ENCODE measurements at places on chromosomes 6 and 20.

DNA sequence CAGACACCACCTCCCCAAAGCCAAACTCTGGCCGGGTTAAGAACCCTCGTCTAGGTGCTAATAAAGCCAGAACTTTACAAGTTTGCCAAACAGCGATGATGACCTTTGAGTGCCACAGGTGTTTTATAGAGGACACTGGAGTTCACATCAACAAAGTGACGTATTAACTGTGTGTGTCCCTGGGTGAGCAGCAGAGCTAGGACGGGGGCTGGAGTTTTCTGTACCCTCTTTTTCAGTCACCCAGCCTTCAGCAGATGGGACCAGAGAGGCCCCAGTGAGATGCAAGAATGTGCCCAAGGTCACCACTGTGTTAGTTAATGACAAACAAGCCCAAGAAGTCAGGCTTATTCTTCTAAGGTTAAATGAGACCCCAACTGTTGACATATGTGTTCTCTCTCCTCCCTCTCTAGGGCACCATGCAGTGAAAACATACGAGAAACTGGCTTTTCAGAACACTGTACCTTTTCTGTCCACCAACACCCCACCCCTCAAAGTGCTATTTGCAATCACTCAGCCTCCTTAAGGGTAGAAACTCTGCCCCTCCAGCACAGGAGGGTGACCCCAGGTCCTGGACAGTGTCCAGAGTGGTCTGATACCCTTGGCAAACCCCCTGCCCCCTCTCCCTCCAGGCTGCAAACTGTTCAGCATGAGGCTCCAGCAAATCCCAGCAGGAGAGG is 5.2 kb downstream of the SDC4 start:
- DNase-seq, result no peak

- DNase-seq, result no peak
Observed at GRCh38 chr20:18611492-18611891, 23.6 kb downstream of the DTD1 start.

DNA sequence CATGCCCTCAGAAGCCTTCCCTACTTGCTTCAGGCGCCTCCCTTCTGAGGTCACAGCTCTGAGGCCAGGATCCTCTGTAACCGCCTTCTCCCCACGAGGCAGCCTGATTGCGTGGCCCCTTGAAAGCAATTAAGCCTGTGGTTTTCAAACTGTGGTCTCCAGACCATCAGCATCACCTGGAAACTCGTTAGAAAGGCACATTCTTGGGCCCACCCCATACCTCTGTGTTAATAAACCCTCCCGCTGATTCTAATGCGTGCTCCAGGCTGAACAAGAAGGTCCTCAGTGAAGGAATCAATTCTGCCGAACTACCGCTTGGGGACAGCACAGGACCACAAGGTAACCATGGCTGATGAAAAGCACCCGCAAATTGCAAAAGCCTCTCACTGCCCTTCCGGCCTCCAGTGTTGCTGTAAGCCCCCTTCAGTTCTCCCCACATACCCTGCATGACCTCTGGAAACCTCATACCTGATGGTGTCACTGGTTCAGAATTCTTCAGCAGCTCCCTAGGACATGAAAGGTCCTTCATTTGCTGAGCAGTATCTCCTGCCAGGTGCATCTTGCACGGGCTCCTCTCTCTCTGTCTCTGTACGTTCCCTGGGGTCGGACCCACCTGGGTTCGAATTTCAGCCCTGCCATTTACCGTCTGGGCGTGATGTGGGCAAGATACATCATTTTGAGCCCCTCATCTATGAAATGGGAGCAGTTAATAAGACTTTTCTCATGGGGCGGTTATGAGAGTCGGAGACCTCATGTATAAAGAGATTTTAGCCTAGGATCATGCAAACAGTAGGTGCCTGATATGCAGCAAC is 93.3 kb upstream of the RNF24 start:
- peak; percentile 81 for DNase-seq

GRCh38 chr20:9141070-9141469 is 72.2 kb downstream of the PLCB4 start:
- peak; percentile 12 for DNase-seq

GRCh38 chr6:150788089-150788488 is 77.4 kb upstream of the MTHFD1L start:
- no peak for DNase-seq

DNA sequence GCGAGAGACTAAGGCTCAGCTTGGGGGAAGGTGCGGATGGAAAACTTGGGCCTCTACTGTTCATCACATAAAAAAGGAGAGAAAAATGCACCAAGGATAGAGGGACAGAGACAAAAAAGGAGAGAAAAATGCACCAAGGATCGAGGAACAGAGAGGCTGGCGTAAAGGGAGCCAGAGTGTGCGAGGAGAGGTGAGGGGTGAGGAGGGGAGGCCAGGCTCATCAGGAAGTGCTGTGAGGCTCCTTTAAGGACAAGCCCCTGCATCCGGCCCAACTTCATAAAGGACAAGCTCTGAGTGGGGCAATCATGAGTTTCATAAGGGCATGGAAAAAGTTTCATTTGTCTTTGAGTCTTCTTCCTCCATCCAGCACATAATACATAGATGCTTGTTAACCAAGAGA is 117.2 kb upstream of the NXT1 start:
- no peak for DNase-seq

GRCh38 chr20:39778847-39779604 is 816.9 kb downstream of the DHX35 start:
- DNase-seq, result no peak

DNA sequence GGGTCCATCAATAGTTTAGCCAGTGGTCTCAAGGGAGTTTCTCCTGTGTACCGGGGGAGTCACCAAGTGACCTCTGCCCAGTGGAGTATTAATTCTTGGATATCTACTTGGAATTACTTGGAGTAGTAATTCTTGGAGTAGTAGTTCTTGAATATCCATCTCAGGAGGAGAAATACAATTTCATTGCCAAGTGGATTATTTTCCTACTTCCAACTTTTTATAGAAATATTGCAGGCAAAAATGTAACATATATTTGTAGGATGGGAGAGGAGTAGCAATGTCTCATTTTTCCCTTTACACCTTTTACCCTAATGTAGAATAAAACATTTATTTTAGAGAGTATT is 91.6 kb upstream of the FAM184A start:
- DNase-seq, result no peak

DNA sequence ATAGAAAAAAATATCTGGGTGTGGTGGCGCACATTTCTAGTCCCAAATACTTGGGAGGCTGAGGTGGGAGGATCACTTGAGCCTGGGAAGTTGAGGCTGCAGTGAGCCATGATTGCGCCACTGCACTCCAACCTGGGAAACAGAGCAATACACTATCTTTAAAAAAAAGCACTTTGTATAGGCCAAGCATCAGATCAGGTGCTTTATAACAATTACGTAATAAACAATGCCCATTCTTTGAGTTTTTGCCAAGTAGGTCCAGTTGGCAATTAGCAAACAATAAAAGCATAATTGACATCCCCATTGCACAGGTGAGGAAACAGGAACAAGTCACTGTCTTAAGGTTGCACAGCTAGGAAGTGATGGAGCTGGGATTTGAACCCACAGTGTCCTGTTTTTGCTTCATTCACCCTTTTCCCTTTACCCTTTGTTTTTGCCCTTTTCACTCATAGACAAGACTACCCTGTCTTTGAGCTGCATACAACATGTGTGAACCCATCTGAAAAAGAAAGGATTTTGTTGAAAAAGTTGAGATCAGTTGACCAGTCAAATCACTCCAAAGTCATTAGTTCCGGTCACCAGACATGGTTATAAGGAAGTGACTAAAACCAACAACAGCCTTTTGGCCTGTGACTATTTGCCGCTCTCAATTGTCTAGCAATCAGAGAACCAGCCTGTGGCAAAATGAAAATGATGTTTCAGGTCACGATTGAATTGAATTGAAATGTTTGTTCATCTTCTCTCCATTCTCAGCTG is 303.6 kb downstream of the TFAP2C start:
- no peak for DNase-seq

DNA sequence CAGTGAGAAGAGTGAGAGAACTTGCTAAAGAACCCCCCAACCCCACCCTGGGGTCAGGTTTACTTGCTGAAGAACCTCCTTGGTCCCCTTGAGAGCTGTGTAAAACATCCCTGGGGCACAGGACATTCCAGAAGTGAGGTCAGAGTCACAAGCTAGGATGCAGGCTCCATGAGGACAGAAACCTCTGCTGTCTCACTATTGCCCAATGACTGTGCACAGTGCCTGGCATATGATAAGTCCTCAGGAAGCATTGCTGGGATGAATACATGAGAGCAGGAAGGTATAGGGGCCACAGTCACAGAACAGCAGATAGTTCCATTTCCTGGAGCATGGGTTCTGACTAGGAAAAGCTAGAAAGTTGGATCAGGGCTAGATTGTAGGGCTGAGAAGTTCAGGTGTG is 18.4 kb downstream of the NT5E start:
- DNase-seq, result peak; percentile 51

DNA sequence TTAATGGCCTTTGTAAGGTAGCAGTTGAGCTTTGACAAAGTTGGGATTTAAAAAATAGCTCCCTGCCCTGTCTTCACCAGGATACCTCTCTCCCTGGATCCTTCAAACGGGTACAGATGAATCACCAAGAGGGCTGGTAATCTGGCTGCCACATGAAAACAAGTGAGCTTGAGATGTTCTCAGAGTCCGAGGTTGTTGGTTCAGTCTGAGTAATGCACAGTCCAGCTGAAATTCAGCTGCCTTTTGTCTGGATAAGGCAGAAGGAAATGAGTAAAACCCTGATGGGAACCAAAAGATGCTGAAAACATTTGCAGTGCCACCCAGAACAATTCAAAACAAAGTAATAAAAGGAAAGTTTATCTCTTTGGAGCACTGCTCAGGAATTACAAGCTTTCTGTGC is 86.8 kb downstream of the GJA1 start:
- DNase-seq, result peak; percentile 100

DNA sequence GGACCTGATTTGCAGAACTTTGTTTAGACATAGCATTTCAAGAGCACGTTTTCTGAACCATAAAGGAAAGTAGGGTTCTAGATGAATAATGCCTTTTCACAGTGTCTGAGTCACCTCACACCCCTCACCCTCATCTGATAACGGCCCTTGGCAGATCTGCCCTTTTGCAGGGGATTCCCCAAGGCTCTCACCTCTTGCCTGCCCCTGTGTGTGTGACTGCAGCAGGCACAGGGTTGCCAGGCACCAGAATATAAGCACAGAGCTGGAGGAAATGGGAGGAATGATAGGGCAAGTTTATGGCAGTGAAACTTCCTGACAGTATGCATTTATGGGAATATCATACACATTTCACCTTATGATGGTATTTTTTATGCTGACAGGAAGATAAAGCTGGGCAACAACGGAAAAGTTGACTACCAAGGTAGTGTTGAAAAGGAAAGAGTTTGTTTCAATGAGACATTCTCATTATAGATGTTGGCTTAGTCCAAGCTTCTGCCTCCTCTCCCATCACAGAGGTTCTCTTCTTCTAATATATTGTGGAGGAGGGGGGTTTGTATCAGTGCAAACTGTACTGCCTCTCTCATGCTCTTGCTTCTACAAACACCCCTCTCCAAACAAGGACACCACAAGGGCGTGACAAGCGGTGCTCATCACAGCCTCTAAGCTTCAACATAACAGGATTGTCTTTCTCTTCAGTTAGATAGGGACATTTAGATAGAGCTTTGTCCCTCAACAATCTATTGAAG is 101.5 kb upstream of the BACH2 start:
- DNase-seq, result peak; percentile 47

GRCh38 chr6:125780540-125781313 is 10.0 kb upstream of the NCOA7 start:
- DNase-seq, result peak; percentile 78

GRCh38 chr6:147131532-147132128 is 72.6 kb upstream of the STXBP5 start:
- peak; percentile 60 for DNase-seq

GRCh38 chr6:47202644-47203205 is 107.0 kb downstream of the TNFRSF21 start:
- peak; percentile 58 for DNase-seq

DNA sequence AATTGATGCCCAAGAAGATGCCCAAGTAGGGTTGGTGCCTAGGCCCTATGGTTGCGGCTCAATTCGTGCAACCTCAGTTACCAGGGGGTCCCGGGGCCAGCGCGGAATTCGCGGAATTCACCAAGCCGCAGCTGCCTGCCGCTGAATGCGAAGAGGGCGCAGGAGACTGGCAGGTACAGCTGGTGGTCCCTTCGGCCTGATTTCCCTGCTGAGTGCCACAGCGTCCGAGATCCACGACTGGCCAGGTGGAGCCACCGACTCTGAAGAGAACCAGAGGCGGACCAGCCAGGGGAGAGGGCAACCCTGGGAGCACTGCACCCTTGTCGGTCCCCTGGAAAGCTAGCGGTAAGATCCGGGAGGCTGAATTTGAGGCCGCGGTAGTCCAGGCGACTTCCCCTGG is 6.8 kb upstream of the TFAP2D start:
- no peak for DNase-seq

GRCh38 chr6:110951986-110952794 is 6.3 kb upstream of the GTF3C6 start:
- peak; percentile 14 for DNase-seq

DNA sequence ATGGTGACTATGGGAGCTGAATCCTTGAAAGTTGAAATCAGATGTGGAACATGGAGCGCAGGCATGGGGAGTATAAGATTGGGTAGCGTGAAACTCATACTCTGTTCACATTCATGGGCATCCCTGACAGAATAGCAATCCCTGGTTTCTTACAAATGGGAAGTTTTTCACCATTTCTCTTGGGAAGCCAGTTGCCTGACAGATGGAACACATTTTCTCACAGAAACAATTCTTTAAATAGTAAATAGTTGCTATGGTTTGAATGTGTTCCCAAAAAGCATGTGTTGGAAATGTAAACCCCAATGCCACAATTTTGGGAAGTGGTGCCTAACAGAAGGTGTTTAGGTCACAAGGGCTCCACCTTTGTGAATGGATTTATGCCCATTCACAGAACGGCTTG is 262.8 kb upstream of the HS3ST5 start:
- no peak for DNase-seq

GRCh38 chr20:40325006-40325568 is 363.9 kb downstream of the MAFB start:
- no peak for DNase-seq

- DNase-seq, result peak; percentile 37
Observed at GRCh38 chr6:5082487-5083306, 2.4 kb upstream of the PPP1R3G start.

DNA sequence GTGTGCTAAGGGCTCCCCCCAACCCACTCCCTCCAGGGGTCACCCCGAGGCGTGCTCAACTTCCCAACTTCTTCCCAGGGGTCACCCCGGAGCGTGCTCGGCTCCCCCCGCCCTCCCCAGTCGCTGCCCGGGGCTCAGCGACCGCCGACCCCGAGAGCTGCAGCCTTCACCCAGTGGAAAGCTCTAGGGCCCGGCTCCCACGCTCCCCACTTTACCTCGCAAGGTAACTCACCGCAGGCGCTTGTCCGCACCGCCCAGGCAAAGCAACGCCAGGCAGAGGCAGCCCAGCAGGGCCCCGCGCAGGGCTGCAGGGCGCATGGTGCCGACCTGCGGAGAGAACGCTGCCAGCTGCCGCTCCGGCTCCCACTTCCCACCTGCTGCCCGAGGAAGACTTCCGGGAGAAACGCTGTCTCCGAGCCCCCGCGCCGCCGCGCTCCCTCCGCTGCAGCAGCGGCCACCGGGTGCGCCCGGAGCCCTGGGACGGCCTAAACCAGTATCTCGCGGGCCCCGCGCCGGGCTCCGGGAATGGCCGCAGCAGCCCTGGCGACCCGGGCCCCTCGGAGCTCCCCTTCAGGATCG is 396 bp downstream of the RNASET2 start:
- DNase-seq, result no peak

- DNase-seq, result no peak
Observed at GRCh38 chr6:110250058-110250457, 69.8 kb downstream of the CDC40 start.
